ENCODE measurements at places on chromosomes 16 and 17.

DNA sequence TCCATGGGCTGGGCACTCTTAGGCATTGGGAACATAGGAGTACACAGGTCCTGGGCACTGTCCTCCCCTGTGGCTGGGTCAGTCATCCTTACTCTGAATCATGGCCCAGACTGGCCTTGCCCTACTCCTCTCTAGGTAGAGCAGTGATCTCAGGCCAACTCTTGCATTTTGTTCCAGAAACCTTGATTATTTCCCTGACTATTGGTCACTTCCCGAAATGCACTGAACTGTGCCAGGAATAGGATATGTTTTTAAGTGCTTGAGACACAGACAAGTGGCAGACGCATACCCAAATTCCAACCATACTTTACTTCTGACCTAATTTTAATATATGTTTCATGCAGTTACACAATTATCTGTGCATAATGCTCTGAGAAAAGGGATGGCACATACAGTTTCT, 10.3 kb downstream of the KRABD2 start:
- DNase-seq = no peak
- H3K27me3 ChIP-seq = no peaks in the 10 kb centered on the region
- peaks cover 2% of the 10 kb centered on the region for H3K36me3 ChIP-seq
- H3K4me3 ChIP-seq = no peak overlapping the region
- no peaks in the 10 kb centered on the region for H3K4me1 ChIP-seq

GRCh38 chr16:6190776-6191175, 1093.2 kb upstream of the EEF2KMT start:
- no peak overlapping the region for H3K4me3 ChIP-seq
- no peaks in the 10 kb centered on the region for H3K27me3 ChIP-seq
- no peaks in the 10 kb centered on the region for H3K36me3 ChIP-seq
- no peak for DNase-seq

DNA sequence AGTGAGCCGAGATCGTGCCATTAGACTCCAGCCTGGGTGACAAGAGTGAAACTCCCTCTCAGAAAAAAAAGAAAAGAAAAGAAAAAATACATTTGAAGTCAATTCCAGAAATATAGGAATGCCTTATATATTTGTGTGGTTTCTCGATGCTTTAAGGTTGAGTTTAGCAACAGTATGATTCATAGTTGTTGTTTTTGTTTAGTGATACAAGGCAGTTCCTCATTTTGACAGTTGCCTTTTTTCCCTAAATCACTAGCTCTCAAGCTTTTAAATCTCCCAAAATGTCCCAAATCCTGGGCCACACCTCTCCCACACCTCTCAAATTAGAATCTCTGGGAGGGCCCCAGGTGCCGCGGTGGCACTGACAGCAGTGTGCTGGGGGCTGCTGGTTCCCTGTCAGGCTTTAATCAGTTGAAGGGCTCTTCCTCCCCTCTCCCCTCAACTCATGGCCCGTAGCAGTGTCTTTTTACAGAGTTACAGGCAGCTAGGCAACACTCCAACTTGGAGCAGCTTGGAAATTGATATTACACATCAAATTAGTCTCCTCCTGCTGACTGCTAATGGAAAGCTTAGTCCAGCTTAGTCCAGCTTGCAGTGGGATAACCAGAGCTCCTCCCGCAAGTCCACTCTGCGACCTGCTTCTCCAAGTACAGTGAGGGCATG, 58.4 kb downstream of the EPN2 start:
- no peak overlapping the region for H3K4me3 ChIP-seq
- no peak for DNase-seq
- H3K4me1 ChIP-seq = peaks cover 10% of the 10 kb centered on the region
- no peaks in the 10 kb centered on the region for H3K27me3 ChIP-seq

DNA sequence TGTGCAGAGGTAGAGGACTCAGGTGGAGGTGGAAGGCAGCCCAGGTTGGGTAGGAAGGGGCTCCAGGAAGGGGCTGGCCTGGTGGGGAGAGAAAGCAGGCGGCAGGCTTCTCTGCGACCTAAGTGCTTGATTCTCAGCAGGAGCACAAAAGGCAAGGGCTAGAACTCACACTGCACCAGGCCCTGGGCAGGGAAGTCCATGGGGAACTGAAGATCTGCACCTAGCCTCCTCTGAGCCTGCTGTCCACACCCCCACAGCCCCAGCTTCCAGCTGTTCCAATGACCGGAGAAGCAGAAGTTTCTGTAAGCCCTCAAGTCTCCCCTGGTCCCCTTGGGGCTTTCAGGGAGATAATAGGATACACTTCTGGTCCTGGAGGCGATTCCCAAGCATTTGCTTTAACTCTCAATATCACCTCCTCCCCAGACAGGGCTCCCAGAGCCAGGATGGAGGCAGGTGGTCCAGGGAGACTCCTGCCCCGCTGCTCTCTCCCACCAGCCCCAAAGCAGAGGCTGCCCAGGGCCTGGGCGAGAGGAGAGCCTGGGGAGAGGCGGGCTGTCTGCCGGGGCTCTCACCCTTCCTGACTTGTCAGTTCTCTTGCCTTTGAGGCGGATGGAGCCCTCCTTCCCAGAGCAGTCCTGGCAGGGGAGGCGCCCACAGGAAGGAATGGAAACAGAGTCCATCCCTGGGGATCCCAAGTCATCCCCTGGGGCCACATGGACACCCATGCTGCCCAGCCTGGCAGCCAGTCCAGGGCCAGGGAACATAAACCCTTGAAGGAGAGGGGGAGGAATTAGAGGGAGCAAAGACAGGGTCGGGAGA, 126.0 kb downstream of the RBFOX3 start:
- no peaks in the 10 kb centered on the region for H3K36me3 ChIP-seq
- no peaks in the 10 kb centered on the region for H3K4me1 ChIP-seq
- no peak overlapping the region for H3K27ac ChIP-seq
- no peak for DNase-seq
- peaks cover 34% of the 10 kb centered on the region for H3K27me3 ChIP-seq
- H3K4me3 ChIP-seq = no peak overlapping the region

GRCh38 chr17:8176197-8176940, at the start of gene TMEM107:
TMEM107 (minus strand) TSS chr17:8176380; CDS start chr17:8176286, 94 bp downstream.
- DNase-seq = no peak
- no peaks in the 10 kb centered on the region for H3K27me3 ChIP-seq
- no peaks in the 10 kb centered on the region for H3K36me3 ChIP-seq
- H3K4me3 ChIP-seq = peak within 1 kb of the TSS; percentile 80

DNA sequence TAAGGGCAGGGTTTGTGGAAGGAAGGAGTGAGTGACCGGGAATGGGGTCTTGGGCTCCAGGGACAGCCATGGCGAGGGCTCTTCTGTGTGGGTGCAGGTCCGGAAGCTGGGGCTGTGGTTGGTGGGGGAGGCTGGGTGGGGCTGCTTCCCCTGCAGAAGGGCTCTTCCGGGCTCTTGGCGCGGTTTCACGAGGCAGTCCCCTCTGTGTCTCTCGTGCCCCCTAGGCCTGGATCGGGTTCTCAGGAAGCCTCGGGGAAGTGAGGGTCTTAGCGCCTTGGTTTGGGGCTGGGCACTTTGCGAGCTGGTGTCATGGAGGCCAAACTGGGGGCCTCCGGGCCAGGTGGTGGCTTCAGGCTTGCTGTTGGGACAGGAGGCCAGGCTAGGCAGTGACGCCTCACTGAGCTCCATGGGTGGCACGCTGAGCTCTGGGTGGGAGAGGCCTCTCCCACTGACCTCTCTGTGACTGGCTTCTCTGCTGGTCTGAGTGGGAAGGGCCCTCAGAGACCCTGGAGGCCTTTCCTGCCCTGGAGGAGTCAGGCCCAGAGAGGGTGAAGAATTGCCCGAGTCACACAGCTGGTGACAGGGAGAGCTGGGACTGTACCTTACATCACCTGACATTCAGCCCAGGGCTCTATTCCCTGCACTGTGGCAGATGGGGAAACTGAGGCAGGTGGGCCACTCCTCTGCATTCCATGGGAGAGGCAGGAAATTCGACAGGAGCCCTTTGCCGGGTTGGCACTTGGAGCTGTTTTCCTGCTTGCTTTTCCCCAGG, 8.2 kb downstream of the ADCY7 start:
- no peak overlapping the region for H3K4me3 ChIP-seq
- no peaks in the 10 kb centered on the region for H3K27me3 ChIP-seq
- H3K27ac ChIP-seq = no peak overlapping the region
- no peaks in the 10 kb centered on the region for H3K4me1 ChIP-seq
- H3K36me3 ChIP-seq = no peaks in the 10 kb centered on the region

DNA sequence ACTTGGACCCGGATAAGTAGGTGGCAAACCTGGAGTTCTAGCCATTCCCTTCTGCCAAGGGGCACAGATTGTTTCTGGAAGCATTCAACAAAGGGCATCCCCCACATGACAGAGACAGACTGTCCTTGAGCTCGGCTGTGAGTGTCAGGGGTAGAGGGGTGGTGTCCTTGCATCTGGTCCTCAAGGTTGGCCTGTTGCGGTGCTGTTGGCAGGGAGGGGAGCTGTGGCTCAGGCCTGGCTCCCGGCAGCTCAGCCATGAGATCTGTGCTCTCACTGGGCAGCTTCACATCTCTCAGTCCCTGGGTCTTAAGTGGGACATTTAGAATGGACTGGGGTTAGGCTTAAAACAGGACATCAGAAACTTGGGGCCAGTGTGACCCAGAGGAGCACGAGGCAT, 20.4 kb downstream of the CCDC182 start:
- no peaks in the 10 kb centered on the region for H3K4me1 ChIP-seq
- no peak overlapping the region for H3K27ac ChIP-seq
- peaks cover 24% of the 10 kb centered on the region for H3K27me3 ChIP-seq
- H3K36me3 ChIP-seq = no peaks in the 10 kb centered on the region
- H3K4me3 ChIP-seq = no peak overlapping the region
- DNase-seq = no peak

GRCh38 chr16:20181416-20181815, 107.7 kb upstream of the GPR139 start:
- H3K36me3 ChIP-seq = no peaks in the 10 kb centered on the region
- H3K4me3 ChIP-seq = no peak overlapping the region
- no peak for DNase-seq
- no peaks in the 10 kb centered on the region for H3K4me1 ChIP-seq
- H3K27ac ChIP-seq = no peak overlapping the region

GRCh38 chr16:87541872-87542234, 49.0 kb upstream of the ZCCHC14 start:
- H3K4me1 ChIP-seq = no peaks in the 10 kb centered on the region
- no peaks in the 10 kb centered on the region for H3K36me3 ChIP-seq
- H3K27ac ChIP-seq = no peak overlapping the region
- peaks cover 49% of the 10 kb centered on the region for H3K27me3 ChIP-seq
- H3K4me3 ChIP-seq = no peak overlapping the region
- DNase-seq = no peak

Data from keratinocyte (primary cell).